Occipital lobe (tissue), 3 donors: ENCODE measurements at places on chromosomes 3 and 15. TPM values are rescaled to one million over a fixed set of nuclear protein-coding genes. Genes with fewer than 3 reads are reported as not detected.

GRCh38 chr3:149657321-149657925 is 402 bp downstream of the WWTR1 start:
- no peak for DNase-seq

- DNase-seq = no peak
These were observed 928.1 kb downstream of the ROBO1 start for GRCh38 chr3:78839693-78840092.

DNA sequence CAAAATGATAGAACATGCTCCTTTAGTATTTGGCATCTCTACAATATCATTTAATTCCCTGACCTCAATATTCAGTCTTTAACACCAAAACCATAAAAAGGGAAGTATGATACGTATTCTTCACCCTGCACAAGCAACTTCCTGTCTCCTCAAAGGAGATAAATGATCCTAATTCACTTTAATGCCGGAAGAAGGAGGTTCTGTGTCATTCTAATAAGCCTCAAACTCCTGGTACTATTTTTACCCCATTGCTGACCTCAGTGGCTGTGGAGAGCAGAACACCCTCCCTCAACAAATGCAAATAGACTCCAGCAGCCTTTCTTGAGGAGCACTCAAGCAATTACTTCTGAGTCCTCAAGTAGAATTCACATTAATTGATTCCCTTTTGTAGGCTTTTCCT is 173.3 kb downstream of the TMEM108 start:
- no peak for DNase-seq

- DNase-seq = no peak
These were observed 56.5 kb downstream of the HERC2 start for GRCh38 chr15:28265334-28266019.

GRCh38 chr15:99438691-99439523 is 126.9 kb upstream of the MEF2A start:
- no peak for DNase-seq

- DNase-seq = no peak
These were observed 6.9 kb downstream of the CRBN start for GRCh38 chr3:3172627-3173026.

GRCh38 chr3:58924578-58924977 is 125.2 kb downstream of the CFAP20DC start:
- no peak for DNase-seq

DNA sequence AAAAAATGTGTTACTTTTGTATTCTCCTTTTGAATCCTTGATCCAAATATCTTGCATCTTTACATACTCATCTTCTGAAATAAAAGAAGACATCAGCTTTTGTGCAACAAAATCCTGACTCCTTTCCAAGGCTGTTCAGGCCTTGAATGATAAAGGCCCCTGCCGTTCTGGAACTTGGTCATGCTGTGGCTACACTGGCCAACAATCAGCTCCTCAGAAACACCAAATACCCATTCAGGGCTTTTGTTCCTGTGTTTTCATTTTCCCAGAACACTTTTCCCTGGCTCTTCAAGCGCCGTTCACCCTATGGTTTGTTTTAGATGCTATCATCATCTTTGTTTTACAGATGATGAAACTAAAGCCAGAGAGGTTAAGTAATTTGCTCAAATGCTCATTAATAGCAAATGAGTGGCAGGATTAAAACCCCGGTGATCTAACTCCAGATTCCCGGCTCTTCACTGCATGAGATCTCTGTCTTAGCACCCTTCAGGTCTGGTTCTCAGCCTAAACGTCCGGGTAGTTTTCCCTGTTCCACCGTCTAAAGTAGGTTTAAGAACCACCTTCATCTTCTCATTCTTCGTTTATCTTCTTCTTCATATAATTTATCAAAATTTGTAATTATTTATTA is 58.3 kb downstream of the EPHA3 start:
- no peak for DNase-seq

GRCh38 chr3:140499114-140499757 is 178.6 kb upstream of the TRIM42 start:
- no peak for DNase-seq

DNA sequence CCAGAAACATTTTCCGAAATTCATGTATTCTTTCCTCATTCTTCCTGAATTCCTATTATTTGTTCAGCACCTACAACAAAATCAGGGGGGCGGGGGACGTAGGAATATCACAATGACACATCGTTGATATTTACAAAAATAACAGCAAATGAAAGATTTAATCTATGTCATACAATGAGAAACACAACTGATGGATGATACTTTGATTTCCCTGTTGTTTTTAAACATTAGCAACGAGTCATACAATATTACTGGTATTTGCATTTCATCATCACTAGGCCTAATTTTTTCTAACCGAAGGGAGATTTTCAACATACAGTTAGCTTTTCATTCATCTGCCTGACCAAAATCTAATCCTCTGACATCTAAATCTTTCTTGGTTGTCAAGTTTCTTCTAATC is 45.3 kb upstream of the INO80 start:
- DNase-seq = no peak

DNA sequence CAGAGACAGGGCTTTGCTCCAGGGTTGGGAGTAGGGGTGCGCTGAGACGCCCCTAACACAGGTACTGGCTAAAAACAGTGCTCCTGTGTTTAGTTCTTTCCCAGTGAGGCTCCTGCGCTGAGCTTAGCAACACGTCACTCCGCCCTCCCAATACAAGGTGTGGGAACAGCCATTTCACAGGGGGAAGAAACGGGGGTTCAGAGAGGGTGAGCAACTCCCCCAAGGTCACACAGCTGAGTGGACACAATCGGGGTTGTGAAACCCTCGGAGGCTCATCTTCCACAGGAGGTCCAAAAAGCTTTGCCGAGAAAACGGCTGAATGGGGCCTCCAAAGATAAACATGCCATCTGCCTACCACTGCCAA is 628 bp downstream of the PRRT3 start:
- no peak for DNase-seq

GRCh38 chr3:52118156-52118875 is 35.9 kb downstream of the POC1A start:
- DNase-seq = no peak

DNA sequence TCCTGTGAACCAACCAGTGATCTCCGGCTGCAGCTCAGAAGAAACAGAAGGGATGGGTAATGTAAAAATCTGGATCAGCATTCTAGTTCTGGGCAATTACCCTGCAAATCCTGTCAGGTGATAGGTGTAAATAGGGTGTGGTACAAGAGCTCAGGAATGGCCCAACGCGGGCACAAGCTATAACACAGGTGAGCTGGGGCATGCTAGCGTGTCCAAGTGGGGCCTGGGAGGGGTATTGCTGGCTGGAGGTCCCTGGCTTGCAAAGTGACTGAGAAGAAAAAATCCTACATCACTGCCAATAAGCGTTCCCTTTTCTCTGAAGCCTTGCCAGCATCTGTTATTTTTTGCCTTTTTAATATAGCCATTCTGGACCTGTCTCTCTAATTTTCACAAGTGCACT is 9.7 kb upstream of the CHST2 start:
- no peak for DNase-seq

DNA sequence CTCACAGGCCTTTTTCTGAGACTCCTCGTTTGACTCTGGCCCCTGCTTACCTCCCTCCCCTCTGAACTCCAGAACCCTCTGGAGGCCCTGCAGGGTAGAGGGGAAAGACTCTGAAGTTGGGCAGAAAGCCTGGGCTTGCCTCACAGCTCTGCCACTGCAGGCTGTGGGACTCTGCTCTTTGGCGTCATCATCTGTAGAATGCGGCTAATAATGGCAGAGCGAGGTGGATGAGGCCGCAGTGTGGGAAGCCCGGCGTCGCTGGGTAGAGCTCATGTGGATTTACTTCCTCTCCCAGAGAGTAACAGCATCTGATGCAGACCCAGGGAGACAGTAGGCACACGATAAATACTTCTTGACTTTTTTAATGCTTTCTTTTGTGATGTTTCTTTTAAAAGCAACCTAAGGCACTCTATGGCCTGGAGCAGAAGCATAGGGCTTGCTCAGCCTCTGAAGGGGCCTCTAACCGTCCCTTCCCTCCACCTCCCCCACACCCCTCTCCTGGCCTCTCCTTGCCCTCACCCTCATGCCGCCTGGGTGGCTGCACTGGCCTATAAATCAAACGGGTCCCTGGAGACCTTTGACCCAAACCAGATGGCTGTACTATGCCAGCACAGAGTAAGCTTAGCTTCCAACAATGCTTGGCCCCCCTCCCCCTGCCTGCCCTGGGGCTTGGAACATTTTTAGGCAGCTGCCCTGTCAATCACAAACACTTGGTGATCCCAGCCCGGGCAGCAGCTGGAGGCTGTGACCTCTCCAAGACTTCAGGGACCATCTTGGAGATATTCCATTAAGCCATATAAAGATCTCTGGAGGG is 32.9 kb downstream of the SPSB4 start:
- no peak for DNase-seq

DNA sequence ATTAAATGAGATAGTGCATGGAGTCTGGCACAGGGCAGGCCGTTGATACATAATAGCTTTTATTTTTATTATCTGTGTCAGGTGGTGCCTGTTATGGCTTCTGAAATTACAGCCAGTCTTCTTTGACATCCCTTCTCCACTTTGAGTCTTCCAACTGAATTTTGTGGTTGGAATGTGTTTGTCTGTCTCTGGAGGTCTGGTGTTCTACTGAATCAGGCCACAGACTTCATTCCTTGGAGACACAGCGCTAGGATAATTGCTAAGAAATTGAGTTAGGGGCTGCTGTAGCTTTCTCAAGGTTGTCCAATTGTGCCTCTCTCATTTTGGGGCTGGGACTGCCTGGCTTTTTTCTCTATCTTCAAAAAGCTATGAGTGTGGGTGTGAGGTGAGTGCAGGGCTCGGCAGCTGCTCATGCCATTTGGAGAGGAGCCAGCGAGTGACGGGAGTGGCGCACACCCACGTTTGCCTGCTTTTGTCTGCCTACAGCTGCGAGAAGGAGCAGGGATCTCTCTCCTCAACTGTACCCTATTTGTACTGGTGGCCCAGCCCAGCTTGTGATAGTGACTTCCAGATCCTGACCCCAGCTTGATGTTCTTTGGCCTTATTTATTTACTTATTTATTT is 49.8 kb upstream of the SYN2 start:
- no peak for DNase-seq

DNA sequence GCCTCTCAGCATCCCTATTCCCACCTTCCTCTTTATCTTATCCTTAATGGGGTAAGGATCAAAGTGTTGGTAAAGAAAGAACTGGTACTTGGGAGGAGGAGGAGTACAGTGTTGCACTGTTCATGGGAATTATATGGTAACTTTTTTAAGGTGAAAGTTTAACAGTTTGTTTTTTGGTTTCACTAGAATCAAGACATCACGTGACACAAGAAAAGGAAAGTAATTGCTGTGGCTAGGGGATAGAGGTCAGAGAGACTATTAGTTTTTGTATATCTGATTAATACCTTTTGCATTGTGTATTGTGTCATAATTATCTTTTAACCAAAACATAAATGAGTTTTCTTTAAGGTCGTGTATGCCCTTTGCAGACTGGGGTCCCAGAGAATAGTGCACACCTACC is 23.5 kb upstream of the SLC24A5 start:
- no peak for DNase-seq

DNA sequence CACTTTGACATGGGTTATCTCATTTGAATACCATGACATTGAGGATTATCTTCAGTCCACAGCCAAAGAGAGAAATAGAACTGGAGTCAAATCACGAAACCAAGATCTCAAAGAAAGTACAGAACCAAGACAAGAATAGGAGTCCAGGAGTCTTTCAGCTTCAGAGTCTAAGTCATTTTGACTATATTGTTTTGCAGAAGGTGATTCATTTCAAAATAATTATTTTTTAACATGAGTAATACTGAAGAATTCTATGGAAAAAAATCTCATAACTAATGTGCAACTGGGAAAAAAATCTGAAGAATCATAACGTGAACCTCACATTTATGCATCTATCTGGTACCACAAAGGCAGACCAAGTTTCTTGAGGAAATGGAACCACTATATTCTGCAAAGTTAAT is 60.3 kb downstream of the UBE3A start:
- no peak for DNase-seq

- DNase-seq = no peak
These were observed 293.9 kb upstream of the PROK2 start for GRCh38 chr3:72078676-72079368.

DNA sequence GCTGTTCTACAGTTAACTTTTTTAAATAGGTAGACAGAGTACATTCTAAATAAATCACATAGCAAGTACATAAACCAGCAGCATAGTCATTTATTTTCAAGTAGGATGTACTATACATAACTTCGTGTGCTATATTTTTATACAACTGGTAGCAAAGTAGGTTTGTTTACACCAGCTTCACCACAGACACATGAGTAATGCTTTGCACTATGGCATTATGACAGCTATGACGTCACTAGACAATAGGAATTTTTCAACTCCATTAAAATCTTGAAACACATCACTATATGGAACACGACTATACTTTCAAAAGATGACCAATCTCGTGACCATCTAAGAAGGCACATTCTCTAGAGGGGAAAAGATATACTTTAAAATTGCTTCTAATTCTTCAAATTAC is 3.5 kb downstream of the TEX55 start:
- no peak for DNase-seq

- DNase-seq = no peak
These were observed 444.9 kb upstream of the THBS1 start for GRCh38 chr15:39135989-39136388.

GRCh38 chr3:110106805-110107204 is 769.5 kb upstream of the DPPA4 start:
- DNase-seq = no peak

GRCh38 chr15:94297558-94297957 is 66.2 kb downstream of the MCTP2 start:
- DNase-seq = no peak

DNA sequence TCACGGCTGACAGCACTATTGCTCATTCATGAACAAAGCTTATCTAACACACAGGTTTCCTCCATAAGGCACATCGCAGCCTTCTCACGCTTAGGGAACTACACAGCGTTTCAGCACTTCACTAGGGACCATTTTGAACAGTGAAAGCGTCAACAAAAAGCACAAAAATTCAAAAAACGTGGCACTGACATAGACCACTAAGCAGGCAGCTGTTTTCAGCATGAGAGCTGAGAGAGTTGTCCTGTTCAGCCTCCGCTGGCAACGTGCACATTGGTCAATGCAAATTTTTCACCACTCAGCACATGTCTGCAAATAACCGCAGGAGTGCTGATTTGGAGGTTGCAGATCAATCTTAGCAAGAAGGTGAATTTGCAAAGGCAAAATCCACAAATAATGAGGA is 109.2 kb downstream of the LRRK1 start:
- DNase-seq = no peak

- DNase-seq = no peak
These were observed 253.5 kb downstream of the SHQ1 start for GRCh38 chr3:72594615-72595215.

GRCh38 chr15:22973286-22973685 is 6.9 kb downstream of the CYFIP1 start:
- no peak for DNase-seq

- peak; percentile 14 for DNase-seq
These were observed 269.0 kb downstream of the ABHD5 start for GRCh38 chr3:43959498-43960447.

- no peak for DNase-seq
These were observed 232.6 kb upstream of the TPM1 start for GRCh38 chr15:62809968-62810260.

GRCh38 chr15:56772868-56773639 is 39.7 kb upstream of the ZNF280D start:
- DNase-seq = no peak

GRCh38 chr3:41265823-41266273 is 66.5 kb downstream of the CTNNB1 start:
- no peak for DNase-seq

Gene PLA2G4B
- total RNA-seq = 2.5 TPM

Gene TNNC1
- not detected for total RNA-seq

Gene ATOSA
- 52.4 TPM for total RNA-seq

Gene TMEM45A
- 3.0 TPM for total RNA-seq

Gene C3orf22
- not detected for total RNA-seq

Gene FAM107A
- 24.8 TPM for total RNA-seq

Gene GOLGA6D
- total RNA-seq = not detected

Gene GOLGA6A
- not detected for total RNA-seq

Gene KLHL40
- not detected for total RNA-seq
